ENCODE measurements at places on chromosomes 11 and 22.

DNA sequence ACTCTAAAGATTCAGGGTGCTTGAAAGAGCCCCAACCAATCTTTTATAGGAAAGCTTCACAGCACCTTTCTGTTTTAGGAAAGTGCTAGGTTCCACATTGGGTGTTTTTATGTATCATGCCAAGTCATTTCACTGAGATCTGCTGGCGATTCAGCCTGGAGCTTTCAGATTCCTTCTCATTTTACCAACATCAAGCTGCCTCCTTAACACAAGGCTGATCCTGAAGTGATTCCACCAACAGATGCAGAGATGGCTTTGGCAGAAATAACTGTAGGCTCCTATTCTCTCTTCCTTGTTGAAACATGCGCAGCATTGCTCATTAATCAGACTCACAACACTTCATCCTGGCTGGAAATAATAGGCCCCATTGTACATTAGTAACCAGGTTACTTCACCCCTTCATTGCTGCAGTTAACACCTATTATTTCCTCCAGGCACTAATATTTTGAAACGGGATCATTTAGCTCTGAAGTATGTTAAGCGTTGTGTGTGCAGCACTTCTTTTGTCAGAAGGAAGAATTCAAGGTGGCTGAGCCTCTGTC, 89.0 kb downstream of the OPCML start:
- DNase-seq: no peak

DNA sequence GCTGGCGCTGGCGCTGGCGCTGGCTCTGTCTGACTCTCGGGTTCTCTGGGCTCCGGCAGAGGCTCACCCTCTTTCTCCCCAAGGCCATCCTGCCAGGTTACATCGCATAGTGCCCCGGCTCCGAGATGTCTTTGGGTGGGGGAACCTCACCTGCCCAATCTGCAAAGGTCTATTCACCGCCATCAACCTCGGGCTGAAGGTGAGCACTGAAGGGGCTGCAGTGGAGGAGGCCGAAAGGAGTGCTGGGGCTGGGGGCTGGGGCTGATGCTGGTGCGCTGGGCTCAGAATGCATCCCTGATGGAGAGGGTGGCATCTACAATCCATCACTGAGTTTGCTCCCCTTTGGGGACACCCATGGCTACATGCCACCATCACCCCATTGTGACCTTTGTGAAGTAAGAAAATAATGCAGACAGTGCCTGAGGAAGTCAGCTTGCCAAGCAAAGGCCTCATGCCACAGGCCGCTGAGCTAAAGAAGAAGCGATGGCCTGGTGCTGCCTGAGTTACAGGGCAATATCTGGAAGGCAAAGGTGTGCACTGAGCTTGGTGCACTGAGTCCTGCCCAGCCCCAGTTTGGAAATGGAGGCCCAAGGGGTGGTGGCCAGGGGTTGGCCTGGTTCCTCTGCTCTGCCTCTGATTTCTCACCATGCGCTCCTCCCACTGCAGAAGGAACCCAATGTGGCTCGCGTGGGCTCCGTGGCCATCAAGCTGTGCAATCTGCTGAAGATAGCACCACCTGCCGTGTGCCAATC, 620 bp downstream of the SMPD1 start:
- DNase-seq: no peak

DNA sequence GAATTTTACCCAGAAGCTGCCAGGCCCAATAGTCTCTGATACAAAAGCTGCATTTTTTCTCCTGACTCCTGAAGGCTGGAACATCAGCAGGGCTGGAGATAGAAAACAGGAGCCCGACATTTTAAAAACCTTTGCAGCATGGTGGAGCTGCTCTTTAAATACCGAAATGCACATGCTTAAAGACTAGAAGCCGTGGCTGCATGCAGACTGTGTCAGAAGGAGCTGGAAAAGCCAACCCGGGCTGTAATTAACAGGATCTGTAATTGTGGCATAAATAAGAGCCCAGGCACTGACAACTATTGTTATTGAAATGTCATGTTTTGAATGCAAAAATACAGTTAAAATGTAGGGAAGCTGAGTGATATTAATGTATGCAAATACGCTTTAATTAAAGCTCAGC, 304.9 kb upstream of the PLET1 start:
- DNase-seq: no peak

DNA sequence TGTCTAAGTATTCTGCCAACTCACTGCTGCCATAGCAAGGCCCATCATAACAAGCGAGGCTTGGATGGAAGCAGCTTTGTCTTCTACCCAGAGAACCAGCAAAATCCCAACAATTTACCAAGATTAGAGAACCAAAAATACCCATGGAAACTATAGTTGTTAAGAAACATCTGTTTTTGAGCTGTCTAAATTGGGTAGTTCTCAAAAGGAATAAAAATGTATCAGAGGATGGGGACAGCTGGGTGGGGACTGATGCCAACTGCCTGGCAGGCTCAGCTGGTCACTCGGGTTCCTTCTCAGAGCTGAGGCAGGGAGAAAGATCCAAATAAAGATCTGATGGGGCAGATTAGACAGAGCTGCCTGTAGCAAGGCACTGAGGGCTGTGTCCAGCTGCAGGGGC, 85.9 kb upstream of the GRK3 start:
- no peak for DNase-seq

DNA sequence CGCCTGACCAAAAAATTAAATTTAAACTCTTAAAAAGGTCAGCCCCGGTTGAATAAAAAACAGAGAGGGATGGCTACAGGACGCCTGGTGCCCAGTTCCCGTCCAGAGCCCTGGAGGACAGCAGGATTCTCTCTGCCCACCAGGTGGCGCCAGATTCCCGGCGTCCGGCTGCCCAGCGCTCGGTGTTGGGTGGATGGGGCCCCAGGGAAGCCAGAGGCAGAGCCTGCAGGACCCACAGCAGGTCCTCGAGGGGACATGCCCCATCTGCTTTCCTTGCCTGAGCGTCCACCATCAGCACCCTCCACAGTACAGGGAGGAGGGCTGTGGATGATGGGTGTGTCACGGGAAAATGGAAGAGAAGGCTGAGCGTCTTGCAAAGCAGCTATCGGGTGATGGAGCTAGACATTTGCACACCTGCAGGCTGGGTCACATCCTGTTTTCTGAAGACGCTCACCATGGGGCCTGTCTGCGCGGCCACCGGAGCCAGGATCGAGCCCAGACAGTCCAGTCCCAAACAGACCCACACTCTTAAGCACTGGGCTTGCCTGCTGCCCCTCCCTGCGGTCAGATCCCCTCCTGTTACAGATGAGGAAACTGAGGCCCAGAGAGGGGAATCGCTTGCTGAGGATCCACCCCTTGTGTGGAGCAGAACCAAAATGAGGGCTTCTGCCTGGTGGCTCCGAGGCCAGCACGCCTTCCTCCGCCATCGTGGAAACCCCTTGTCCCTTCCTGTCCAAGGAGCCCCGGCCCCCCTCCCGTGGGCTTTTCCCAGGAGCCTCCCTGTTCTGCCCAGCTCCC, 18.5 kb upstream of the CBX7 start:
- peak; percentile 77 for DNase-seq

GRCh38 chr11:3831378-3832239, 9.2 kb downstream of the RHOG start:
- DNase-seq: no peak

DNA sequence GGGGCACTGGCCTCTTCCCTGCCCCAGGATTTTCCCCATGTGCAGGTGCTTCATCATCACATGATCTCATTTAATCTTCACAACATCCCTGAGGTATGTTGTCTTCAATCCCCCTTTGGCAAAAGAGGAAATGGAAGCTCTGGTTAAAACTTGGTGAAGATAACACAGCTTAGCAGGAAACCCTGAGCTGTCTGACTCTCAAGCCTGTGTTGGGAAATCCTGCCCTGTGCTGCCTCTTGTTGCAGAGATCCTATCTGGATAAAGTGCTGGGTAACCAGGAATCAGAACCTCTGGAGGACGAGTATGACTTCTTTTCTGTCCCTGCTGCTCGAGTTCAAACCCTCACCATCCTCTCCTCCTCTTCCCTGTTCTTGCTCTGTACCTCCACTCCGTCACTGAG, 13.1 kb upstream of the E2F8 start:
- no peak for DNase-seq

- DNase-seq: no peak
Measured at GRCh38 chr11:61091373-61092279, 10.7 kb upstream of the CD5 start.

DNA sequence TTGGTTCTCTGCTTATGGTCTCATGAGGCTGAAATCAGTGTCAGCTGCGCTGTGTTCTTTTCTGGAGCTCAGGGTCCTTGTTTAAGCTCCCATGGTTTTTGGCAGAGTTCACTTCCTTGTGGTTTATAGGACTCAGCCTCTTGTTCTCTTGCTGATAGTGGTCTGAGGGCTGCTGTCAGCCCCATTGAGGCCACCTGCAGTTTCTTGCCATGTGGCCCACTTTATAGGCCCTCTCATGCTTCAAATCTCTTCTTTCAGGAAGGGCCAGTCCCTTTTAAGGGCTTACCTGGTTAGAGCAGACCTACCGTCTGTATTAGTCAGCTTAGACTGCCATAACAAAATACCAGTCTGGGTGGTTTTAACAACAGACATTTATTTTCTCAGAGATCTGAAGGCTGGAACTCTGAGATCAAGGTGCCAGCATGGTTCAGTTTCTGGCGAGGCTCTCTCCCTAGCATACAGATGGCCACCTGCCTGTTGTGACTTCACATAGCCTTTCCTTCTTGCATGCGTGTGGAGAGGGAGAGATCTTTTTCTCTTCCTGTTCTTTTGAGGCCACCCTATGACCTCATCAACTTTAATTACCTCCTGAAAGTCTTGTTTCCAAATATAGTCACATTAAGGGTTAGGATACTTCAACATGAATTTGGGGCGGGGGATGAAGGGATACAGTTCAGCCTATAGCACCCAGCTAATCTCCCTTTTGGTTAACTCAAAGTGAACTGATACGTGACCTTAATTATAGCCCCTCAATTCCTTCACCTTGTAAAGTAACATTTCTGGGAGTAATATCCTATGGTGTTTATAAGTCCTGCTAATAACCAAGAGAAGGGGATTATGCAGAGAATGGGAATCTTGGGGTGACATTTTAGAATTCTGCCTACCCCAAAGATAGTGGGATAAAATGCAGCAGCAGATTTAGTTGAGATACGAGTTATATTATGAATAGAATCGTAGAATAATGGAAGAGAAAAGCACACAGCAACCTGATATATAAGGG, 131.8 kb downstream of the UVRAG start:
- no peak for DNase-seq

- no peak for DNase-seq
Measured at GRCh38 chr11:29562183-29562582, 454.6 kb downstream of the KCNA4 start.

DNA sequence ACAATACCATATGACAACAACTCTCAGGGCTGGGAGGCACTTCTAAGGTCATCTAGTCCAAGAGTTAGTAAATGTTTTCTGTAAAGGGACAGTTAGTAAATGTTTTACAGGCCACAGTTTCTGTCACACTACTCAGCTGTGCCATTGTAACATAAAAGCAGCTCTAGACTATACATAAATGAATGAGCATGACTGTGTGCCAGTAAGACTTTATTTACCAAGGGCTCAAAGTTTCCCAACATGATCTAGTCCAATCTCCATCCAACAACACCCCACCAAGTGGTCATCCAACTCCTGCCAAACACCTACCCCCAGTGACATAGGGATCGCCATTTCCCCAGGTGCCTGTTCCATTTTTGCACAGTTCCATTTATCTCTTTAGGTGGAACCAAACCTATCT, 12.1 kb downstream of the SERGEF start:
- no peak for DNase-seq

DNA sequence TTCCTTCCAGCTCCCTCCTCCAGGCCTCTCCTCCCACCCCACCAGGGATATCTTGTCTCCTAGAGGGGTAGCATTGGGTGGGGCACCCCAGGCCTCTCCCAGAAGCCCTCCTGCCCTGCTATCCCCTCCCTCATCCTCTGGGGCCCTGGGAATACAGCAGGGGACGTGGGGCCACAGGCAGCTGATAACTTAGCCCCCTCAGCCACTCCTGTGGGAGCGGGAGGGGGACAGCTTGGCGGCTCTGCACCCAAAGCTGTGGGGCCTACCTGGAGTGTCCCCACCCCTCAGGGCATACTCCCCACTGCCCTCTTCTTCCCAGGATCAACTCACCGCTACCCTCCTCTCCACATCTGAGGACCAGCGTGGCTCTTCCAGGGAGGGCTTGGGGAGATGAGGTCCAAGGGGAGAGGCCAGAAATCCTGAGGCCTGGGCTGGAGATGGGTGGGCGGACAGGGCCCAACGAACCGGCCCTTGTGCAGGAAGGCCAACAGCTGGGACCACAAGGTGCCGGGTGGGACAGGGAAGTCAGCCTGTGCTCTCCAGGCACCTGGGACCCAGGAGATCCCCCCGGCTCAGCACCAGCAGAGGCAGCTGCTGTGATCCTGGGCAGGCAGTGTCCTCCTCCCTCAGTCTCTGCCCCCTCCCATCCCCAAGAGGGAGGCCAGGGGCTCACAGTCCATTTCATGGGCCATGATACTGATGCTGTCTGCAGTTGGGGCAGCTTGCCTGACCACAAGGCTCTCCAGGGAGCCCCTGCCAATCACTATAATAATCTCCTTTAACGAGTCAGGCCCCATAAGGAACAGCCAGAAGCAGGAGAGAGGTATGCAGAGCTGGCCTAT, 23.2 kb downstream of the NEAT1 start:
- DNase-seq: no peak

GRCh38 chr11:37394236-37394870, 796.3 kb upstream of the RAG2 start:
- no peak for DNase-seq

GRCh38 chr11:122871302-122871701, 11.3 kb upstream of the JHY start:
- DNase-seq: no peak

GRCh38 chr11:126485021-126485792, 129.7 kb downstream of the ST3GAL4 start:
- DNase-seq: no peak

DNA sequence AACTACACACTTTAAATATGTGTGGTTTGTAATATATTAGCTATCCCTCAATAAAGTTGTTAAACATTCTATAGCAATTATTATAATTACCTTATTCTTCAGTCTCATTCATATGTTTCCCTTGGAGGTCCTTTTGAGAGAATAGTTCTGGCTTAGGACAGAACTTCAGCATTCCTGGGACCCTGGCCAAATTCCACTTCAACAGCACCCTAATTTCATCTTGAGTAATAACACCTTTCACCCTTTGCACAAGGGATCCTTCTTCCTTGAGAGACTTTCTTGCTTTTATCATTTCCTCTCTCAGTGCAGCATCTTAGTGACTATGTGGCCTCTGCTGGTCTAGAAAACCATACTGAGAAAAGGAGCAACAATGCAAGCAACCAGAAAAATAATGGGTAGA, 255.9 kb downstream of the C11orf87 start:
- DNase-seq: no peak

DNA sequence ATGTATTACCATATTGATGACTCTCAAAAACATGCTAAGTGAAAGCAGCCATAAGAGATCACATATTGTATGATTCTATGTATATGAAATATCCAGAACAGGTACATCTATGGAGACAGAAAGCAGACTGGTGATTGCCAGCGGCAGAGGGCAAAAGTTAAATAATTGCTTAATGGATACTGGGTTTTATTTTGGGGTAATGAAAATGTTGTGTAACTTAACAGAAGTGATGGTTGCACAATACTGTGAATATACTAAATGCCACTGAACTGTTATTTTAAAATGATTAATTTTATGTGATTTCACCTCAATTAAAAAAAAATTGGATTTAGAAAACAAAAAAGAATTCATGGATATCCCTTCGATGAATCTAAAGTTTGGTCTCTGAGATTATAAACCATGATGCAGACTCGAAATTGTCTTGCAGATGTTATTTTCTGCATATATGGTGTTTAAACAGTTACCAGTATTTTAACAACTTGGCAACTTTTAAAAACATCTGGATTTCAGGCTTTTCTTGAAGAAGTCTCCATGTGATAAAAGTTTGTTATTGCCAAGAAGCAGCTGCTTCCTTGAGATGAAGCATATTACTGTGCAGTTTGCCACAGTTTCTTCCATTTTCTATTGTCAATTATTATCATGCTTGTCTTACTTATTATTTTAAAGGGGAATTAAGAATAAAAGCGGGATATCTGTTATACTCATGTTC, 38.1 kb downstream of the LARGE2 start:
- DNase-seq: no peak

Data from stimulated activated CD4-positive, alpha-beta T cell treated with anti-CD3 and anti-CD28 coated beads, Interleukin-1b, Interleukin-23, amount 100 ng/mL, for 24 hours (primary cell).